NCI-H1092 (cell line): ENCODE measurements at places on chromosomes 3 and 15.

- no peak for DNase-seq
These were observed 21.8 kb upstream of the ANKRD28 start for GRCh38 chr3:15819576-15819975.

- no peak for DNase-seq
These were observed 533.3 kb downstream of the NSUN3 start for GRCh38 chr3:94596141-94596540.

DNA sequence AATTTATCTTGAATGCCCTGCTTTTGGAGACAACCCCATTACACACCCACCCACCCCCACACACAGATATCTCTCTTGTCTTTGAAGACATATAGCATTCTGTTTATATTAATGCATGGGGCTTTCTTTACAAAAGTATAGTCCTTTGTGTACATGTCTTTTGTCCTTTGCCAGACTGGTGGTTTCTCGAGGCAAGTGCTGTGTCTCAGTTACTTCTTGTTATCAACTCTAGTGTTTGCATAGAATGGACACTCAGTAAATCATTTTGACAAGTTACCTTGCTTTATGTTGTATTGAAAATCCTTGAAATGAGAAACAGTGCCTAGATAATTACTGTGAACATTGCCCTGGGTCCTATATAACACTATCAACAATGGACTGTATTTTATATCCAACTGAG, 33.9 kb downstream of the KBTBD8 start:
- no peak for DNase-seq

DNA sequence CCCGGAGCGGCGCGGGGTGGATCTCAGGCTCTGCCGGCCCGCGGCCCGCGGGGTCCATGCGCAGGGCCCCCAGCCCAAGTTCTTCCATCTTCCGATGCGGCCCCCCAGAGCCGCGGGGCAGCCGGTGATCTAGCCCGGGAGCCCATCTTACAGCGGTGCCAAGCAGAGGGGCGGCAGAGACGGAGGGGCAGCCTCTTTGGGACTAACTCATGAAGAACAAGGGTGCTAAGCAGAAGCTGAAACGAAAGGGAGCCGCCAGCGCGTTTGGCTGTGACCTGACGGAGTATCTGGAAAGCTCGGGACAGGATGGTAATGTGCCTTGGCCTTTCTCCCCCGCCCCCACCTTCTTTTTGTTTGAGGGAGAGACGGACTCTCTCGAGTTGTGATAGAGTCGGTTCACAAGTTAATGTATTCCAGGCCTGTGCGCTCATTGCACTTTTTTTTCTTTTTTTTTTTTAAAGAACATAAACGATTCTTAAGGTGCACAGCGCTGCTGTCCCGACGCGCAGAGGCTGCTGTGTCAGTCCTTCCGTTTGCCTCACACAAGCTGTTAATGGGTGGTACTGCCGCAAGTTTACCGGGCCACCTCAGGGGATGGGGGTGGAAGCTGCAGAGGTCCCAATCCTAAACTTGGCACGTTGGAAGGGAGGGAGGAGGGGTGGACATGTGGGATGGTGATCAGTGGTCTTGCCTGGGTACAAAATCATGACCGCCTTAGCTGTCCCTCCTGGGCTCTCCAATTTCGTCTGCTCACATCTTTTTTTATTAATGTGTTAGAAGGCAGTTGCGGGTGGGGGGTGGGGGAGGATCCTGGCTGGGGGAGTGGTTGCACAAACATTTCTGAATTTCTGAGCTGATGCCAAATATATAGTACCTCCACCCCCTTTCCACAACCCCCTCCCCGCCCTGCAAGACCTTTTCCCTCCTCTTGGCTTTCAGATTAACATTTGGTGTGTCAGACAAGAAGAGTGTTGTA, 801 bp downstream of the ARHGAP31 start:
- DNase-seq: no peak

- no peak for DNase-seq
These were observed 2.3 kb upstream of the VPS18 start for GRCh38 chr15:40891810-40892446.

- DNase-seq: no peak
These were observed 155.6 kb downstream of the ADAM10 start for GRCh38 chr15:58593870-58594269.

GRCh38 chr15:99006904-99007495, 592 bp downstream of the PGPEP1L start:
- DNase-seq: no peak

DNA sequence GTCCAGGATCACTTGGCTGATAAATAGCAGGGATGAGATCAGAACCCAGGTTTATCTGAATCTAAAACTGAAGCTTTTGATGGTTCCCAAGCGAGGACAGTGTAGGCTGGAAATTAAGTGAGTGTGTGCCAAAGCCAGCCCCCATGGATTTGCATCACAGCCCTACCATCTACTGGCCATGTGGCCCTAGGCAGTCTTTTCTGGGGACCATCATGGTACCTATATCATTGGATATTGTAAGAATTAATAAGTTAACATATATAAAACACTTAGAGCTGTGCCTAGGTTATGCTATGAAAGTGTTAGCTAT, 32.8 kb upstream of the SSR3 start:
- DNase-seq: no peak
